Testis (tissue), 5 donors: ENCODE measurements at places on chromosomes 4 and X.

- DNase-seq, result no peak
Measured at GRCh38 chr4:88514557-88515511, 8.7 kb downstream of the PYURF start.

GRCh38 chrX:68114573-68115129, 318.6 kb downstream of the OPHN1 start:
- no peak for DNase-seq

DNA sequence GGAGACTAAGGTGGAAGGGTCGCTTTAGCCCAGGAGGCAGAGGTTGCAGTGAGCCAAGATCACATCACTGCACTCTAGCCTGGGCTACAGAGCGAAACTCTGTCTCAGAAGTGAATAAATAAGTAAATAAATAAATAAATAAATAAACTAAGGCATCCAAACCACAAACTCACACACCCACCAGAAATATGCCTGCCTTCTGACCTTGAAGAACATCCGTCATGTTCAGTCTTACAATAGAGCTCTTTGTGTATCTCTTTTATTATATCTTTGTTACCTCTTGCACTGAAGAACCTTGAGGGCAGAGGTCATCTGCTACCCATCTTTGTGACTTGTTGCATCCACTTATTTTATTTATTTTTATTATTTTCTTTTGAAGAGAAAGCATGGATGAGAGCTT, 71.6 kb downstream of the PRRG1 start:
- no peak for DNase-seq

GRCh38 chr4:125837493-125838201, 522.9 kb downstream of the FAT4 start:
- DNase-seq, result no peak

DNA sequence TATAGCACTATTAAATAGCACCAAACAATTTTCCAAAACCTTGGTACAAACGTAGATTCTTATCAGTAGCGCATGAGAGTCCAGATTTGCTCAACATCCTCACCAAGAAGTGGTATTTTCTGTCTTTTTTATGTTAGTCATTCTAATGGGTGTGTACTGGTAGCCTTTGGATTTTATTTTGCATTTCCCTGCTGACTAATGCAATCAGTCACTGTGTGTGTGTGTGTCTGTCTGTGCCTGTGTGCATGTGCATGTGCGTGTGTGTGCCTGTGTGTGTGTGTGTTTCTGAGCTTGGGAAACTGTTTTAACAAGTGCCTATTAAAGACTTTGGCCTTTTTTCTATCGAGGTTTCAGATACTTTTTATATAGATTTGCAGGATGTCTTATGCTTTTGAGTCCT, 82.2 kb upstream of the MAGEA10 start:
- DNase-seq, result no peak

DNA sequence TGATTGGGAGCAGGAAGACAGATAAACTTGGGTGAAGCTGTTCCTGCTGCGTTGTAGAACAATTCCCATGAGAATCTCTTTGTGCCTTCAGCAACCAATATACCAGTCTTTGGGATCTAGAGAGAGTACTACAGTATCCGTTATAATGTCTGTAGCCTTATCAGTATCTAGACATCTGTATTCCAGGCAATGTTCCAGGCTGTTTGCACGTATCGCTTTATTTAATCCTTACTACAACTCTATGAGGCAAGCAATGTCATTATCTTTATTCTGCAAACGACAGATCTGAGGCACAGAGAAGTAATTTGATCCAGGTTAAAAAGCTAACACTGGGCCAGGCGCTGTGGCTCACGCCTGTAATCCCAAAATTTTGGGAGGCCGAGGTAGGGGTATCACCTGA, 251.6 kb downstream of the ARHGAP24 start:
- no peak for DNase-seq
